ENCODE measurements at places on chromosomes 13 and 19.

DNA sequence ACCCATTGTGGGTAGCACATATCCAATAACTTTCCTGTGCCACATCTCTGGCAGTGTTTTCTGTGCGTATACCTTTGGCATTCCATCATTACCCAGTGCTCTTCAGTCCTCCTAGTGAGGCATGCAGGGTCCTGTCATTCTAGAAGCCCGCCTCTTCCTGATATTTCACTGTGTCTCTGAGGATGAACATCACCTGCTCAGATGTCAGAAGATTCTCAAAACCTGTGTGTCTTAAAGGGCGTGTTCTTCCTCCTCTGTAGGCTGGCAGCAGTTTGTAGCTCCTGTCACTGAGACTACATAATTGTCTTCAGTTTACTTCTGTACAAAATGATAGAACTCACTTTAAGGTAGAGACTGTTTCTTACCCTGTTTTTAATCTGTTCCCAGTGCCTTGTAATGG, 56.9 kb upstream of the TEX29 start:
- H3K4me1 ChIP-seq = no peaks in the 10 kb centered on the region
- DNase-seq = no peak
- no peaks in the 10 kb centered on the region for H3K27me3 ChIP-seq
- peaks cover 33% of the 10 kb centered on the region for H3K36me3 ChIP-seq

DNA sequence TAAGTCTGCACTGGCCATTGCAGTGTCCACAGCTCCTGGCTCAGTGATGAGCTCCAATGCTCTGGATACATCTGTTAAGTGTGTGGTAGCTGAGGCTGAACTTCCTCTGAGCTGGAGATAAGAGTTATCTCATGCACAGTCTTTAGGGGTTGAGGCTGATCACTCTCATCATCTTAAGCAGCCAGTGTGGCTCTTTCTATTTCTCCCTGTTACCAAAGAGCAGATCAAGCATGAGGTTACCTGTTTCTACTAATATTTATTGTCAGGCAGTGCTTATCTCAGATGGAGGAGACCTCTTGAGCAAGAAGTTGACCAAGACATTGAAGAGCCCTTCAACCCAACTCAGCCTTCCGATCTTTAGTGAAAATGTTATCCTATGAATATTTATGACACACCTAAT, 6.6 kb upstream of the OR10H2 start:
- H3K27ac ChIP-seq = no peak overlapping the region
- H3K36me3 ChIP-seq = no peaks in the 10 kb centered on the region
- H3K4me1 ChIP-seq = peaks cover 3% of the 10 kb centered on the region

DNA sequence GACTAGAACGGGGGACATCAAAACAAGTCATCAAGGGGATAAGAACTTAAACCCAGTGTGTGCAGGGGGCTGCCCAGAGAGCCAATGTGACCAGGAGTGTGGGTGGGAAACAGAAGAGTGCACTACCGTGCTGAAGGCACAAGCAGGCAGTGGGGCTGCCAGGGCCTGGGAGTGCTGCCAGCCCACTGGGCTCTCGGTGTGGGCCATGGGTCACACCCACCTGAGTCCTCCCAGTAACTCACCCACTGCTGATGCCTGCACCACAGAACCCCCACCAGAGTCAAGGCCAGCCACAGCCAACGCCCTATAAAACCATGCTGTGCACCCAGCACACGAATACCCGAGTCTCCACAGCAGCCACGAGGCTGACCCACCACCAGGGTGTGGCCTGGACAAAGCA, 8.5 kb downstream of the MED26 start:
- peaks cover 80% of the 10 kb centered on the region for H3K4me1 ChIP-seq
- H3K36me3 ChIP-seq = peaks cover 20% of the 10 kb centered on the region
- DNase-seq = no peak
- no peak overlapping the region for H3K4me3 ChIP-seq

DNA sequence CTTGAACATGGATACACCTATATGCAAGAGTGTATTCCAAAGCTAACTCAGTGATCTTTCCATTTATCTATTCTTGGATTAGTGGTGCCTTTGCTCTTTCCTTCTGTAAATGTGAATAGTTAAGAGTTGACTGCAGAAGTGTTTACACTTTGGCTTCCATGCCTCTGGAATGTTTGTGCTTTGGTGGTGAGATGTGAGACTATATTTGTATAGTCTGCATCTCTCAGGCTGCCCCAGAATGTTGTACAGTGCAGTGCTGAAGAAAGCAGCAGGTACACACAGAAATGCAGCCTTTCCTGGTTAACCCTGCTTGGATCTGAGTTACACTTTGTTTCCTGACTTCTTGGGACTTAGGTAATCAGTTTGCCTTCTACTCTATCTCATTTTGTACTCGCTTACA, 90.2 kb downstream of the DNAJC15 start:
- H3K27me3 ChIP-seq = no peaks in the 10 kb centered on the region
- no peak for DNase-seq
- no peaks in the 10 kb centered on the region for H3K4me1 ChIP-seq
- H3K27ac ChIP-seq = no peak overlapping the region
- H3K36me3 ChIP-seq = no peaks in the 10 kb centered on the region
- no peak overlapping the region for H3K4me3 ChIP-seq

DNA sequence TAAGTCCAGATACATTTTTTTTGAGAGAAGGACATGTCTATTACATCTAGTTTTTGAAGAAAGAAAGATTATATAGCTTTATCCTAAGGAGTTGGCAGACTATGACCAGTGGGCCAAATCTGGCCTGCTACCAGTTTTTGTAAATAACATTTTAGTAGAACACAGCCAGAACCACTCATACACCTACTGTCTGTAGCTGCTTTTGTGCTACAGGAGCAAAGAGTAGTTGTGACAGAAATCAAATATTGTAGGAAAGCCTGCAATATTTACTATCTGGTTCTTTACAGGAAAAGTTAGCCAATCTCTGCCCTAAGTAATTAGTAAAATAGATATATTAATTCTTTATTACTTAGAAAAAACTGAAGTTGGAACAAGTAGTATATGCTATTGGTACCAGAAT, 17.2 kb downstream of the TDRD3 start:
- H3K27me3 ChIP-seq = no peaks in the 10 kb centered on the region
- DNase-seq = no peak
- no peaks in the 10 kb centered on the region for H3K36me3 ChIP-seq
- no peak overlapping the region for H3K27ac ChIP-seq

Data from CD4-positive, alpha-beta T cell (primary cell).